ENCODE measurements at places on chromosomes 7 and 10. TPM values are rescaled to one million over a fixed set of nuclear protein-coding genes. Genes with fewer than 3 reads are reported as not detected.

GRCh38 chr7:131385039-131385605 lies 57.4 kb downstream of the MKLN1 start:
- DNase-seq, result no peak

Gene VAX1
- not detected for total RNA-seq

GRCh38 chr10:102629661-102630614 lies 14.3 kb upstream of the TRIM8 start:
- DNase-seq, result no peak

DNA sequence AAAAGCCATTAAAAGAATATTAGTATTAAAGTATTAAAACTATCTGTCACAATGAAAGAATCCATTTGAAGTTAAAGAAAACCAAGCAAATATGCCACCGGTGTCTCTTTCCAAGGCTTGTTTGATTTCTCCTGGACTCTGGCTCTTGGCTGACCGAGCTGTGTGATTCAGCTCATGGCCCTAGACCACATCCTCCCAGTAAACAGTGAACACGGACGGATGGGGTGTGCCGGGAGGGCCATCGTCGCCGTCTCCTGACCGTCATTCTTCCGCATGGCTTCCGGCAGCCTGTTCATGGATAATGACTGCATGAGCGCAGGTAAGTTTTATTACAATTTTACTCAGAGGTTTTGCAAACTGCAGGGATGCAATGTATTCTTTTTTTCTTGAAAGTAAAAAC lies 218.5 kb downstream of the DNAJB6 start:
- no peak for DNase-seq

Gene SFTPD
- not detected for total RNA-seq

DNA sequence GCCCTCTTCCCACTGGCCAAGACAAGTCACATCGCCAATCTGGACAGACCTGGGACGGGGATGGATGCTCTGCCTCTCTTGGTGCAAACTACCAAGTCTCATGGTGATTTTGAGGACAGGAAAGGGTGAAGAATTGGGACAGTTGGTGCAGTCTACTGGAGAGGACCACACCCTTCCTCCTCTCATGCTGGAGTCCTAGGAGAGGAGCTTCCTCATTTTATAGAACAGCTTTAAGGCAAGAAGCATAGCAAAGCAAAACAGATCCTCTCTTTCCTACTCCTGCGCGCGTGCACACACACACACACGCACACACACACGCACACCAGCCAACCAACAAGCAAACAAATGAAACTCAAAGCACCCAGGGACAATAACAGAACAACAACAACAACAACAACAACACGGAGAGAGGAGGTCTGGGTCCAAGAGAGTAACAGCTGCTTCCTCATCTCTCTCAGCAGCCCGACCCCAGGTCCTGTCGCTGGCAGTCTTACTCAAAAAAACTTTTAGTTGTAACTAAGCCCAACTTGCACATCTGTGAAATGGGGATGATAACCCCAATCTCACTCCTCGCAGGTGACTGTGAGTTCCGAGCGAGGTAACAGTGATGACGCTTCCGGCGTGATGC lies 83.4 kb downstream of the TMEM178B start:
- DNase-seq, result no peak

- no peak for DNase-seq
These were observed 8.2 kb downstream of the CLDN12 start for GRCh38 chr7:90411510-90411909.

GRCh38 chr7:157279741-157280215 lies 57.0 kb upstream of the DNAJB6 start:
- DNase-seq, result no peak

GRCh38 chr10:97888641-97889262 lies 39.1 kb downstream of the GOLGA7B start:
- peak; percentile 64 for DNase-seq

Gene ATOH7
- total RNA-seq, result not detected

Gene ARPC1A
- total RNA-seq, result 45.8 TPM

Measured in activated CD8-positive, alpha-beta T cell treated with anti-CD3 and anti-CD28 coated beads for 36 hours (primary cell).